ENCODE measurements at places on chromosomes 7 and 10.

GRCh38 chr10:28778524-28778923 lies 101.2 kb downstream of the BAMBI start:
- no peak for DNase-seq

DNA sequence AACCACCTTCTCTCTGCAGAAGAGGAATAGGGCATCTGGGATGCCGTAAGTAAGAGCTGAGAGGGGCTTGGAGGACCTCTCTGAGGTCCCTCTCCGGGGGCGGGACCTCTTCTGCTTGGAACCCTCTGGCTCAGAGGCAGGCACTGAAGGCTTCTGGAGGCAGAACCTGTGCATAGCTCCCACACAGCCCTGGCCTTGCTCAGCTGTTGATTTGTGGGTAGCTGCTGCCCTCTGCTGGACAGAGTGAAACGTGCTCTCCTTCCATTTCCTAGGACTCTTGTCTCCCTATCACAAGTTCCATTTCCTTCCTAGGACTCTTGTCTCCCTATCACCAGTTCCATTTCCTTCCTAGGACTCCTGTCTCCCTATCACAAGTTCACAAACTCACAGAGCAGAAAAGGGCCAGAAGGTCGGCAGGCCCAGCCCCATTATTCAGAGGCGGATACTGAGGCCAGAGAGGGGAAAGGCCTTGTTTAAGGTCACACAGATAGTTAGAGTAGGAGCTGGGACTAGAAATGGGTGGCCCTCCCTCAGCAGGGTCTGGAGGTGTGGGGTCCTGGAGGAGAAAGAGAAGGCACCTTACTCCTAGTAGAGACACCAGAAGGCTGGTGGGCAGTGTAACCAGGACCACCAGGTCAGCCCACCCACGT lies 30.3 kb upstream of the GARS1 start:
- peak; percentile 79 for DNase-seq

DNA sequence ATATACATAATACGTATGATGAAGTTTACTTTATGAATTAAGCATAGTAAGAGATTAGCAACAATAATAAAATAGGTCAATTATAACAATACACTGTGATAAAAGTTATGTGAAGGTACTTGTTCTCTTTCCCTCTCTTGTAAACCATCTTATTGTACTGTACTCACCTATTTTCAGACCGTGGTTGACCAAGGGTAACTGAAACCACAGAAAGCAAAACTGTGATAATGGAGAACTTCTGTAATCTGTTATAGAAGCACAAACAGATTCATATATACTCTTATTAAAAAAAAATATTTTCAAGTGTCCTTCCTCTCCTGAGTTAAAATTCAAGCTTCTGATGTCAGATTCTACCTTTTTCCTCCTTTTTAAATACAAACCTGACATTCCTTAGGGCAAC lies 1247.8 kb upstream of the SORCS1 start:
- DNase-seq, result no peak

DNA sequence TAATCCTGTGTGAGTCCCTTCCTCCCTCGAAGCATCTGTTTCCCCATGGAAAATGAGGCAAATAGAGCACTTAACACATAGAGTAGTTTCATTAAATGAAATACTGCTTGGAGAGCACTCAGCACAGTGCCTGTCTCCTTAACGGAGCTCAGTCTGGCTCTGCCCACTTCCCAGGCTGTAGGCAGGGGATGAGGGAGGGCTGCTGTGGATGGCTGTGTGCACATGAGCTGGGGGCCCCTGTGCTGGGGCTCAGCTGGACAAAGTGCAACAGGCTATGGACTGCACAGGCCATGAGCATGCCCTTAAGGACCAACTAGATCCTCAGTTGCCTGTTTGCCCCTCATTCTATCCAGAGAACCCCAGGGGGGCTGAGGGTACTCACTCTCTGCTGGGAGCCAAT lies 14.5 kb downstream of the ZCCHC24 start:
- DNase-seq, result no peak

DNA sequence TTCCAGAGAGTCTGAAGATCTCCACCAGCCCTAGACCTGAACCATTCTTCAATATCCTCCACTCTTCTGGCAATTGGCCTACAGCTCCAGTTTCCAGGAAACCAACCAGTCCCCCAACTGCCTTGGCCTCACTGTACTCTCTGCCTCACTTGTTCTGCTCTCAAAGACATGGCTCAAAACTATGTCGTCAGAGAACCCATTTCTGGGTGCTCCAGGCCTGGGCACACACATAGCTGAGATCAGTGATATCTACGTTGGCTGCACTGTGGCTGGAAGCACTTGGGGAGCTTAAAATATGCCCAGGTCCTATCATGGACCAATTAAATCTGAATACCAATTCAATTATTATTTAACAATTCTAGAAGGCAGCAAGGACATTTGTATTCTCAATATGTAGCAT lies 93.1 kb downstream of the COBL start:
- DNase-seq, result no peak

DNA sequence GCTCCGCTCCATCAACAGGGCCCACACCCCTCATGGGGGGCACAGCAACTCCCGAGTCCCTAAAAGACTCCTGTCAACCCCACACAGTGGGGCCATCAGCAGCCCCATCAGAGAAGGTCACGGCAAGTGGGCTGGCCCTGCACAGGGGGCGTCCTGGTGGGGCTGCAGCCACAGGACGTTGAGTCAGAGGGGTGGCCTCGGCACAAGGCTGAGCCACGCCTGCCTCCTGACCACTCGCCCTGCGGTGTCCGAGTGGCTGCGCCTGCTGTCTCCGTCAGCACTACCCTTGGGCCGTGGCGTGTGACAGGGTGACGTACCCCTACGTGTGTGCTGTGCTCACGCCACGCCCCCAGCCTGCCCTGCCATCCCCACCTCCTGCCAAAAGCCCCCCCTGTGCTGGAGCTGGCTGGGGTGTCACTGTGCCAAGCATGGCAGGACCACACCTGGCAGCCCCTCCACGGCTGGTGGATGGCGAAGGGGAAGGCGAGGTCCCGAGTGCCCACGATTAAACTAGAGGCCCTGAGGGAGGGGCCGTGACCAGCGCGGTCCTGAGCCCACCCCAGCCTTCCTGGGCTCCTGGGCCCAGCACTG lies 26.0 kb upstream of the NKX6-2 start:
- DNase-seq, result no peak

- DNase-seq, result peak; percentile 72
Measured at GRCh38 chr7:104230606-104231005, 22.8 kb upstream of the ORC5 start.

DNA sequence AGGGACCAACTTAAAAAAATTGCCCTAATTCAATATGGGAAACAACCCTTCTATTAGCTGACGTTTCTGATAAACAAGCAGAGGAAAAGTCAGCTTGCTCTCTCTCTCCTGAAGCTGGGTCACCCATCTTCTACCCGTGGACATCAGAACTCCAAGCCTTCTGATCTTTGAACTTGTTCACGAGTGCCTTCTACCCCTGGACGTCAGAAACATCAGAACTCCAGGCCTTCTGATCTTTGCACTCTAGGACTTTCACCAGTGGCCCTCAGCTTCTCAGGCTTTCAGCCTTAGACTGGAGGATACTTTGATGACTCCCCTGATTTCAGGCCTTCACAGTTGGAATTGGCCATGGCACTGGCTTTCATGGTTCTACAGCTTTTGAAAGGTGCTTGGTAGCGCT lies 41.8 kb downstream of the AKR1C8 start:
- DNase-seq, result no peak

DNA sequence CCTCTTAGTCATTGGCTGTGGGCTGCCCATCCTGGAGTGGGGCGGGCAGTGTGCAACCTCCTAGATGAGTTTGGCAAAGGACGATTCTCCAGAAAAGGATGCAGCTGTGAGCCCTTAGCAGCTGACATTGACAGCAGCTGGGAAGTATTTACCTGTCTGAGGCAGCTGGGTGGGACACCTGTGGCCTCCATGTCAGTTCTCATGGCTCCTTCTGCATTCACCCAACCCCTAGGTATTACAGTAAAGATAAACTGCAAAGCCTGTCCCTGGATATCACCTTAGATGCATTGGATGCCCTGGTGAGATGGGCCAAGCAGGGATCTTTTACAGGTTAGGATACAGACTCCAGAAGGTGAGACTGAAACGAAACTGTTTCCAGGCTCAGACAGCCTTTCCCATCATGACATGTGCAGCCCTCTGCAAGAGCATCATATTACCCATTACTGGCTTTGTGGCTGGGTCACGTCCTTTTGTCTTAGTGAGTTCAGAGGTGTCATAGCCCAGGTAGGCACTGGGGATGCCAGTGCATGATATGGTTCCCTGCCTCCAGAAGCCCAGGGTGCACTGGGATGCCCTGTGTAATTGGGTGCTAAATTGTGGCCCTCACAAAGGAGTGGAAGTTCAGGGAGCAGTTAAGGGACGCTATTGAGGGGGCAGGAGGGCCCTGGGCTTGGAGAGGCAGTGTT lies 28.9 kb downstream of the MINDY4 start:
- DNase-seq, result no peak

- DNase-seq, result no peak
Measured at GRCh38 chr10:122073508-122073907, 84.5 kb downstream of the TACC2 start.

- DNase-seq, result no peak
Measured at GRCh38 chr7:107196834-107197610, 28.2 kb downstream of the HBP1 start.

GRCh38 chr7:92827464-92828120 lies 8.8 kb downstream of the CDK6 start:
- DNase-seq, result no peak

GRCh38 chr10:69434169-69434568 lies 17.1 kb upstream of the TSPAN15 start:
- DNase-seq, result no peak

DNA sequence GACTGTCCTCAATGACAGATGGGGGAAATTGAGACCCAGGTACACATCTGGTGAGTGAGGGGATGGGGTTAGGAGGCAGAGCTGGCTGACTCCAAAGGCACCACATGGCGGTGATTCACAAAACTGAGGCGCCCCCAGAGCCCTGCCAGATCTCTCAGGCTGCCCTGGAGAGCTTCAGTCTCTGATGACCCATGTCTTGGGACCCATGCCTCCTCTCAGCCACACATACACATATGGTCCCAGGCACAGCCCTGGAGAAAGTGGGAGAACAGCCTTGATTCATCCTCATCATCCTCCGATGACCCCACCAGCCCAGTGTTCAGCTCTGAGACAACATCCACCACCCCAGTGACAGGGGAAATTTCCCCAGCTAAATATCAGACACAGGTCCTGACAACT lies 426.0 kb downstream of the RPS24 start:
- DNase-seq, result no peak

DNA sequence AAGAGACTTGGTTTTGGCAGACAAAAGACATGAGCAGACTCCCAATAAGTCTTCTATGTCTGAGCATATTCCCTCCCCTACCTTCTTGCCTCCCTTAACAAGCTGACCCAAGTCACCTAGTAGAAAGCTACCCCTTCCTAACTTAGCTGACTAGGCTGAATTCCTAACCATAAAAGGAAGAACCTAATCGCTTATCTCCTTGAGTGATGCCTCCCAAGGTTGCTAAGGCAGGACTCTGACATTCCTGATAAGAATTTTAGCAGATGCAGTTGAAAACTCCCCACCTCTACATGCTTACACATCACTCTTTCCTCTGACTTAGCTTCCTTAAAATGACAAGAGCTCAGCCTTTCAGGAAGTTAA lies 704.7 kb upstream of the MBL2 start:
- no peak for DNase-seq

GRCh38 chr7:71808115-71808514 lies 604.0 kb downstream of the CALN1 start:
- no peak for DNase-seq

DNA sequence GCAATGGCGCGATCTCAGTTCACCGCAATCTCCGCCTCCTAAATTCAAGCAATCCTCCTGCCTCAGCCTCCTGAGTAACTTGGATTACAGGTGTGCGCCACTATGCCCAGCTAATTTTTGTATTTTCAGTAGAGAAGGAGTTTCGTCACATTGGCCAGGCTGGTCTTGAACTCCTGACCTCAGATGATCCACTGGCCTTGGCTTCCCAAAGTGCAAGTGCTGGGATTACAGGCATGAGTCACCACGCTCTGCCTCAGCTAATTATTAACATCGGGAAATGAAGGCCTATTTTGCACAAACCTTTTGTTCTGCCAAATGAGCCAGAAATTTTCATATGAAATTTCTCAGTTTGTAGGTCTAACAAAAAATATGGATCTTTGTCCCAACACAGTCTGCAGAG lies 106.7 kb upstream of the ODAD2 start:
- no peak for DNase-seq

DNA sequence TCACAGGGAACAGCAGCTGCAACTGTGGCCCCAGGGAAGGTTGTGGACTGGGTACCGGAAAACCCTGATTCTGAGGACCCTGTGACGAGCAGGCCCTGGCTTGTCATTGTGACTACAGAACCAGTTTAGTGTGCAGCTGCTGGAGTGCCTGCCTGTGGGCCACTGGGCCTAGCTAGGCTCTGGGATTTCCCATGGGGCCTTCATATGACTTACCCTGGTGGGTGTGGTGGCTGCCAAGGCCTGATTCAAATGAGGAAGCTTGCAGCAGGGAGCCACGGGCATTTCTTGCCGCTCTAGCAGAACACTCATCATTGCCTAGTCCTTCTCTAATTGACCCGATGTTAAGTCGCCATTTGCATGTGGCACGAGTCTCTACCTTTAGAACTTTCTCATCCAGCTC lies 14.7 kb upstream of the CAMK2G start:
- DNase-seq, result peak; percentile 56

DNA sequence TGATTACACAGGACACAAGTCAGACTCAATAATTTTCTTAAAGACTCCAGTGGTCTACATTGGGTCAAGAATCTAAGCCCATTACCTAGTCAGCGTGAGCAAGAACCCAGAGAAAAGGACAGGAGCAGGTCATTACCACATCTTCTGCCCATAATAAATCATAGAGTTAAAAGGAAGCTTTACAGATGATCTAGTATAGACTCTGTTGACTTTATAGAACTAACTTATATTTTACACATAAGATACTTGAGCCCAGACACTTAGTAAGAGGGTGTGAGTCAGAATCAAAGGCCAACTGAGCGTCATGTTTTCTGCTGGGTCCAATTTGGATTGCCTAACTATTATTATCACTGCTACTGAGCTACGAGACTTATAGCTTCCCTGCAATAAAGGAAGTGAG lies 206.1 kb upstream of the NPSR1 start:
- no peak for DNase-seq

GRCh38 chr10:102431452-102432124 lies 786 bp downstream of the CUEDC2 start:
- DNase-seq, result no peak

GRCh38 chr10:76358743-76359395 lies 927.4 kb downstream of the LRMDA start:
- no peak for DNase-seq

- no peak for DNase-seq
Measured at GRCh38 chr7:79236352-79237028, 217.0 kb downstream of the MAGI2 start.

DNA sequence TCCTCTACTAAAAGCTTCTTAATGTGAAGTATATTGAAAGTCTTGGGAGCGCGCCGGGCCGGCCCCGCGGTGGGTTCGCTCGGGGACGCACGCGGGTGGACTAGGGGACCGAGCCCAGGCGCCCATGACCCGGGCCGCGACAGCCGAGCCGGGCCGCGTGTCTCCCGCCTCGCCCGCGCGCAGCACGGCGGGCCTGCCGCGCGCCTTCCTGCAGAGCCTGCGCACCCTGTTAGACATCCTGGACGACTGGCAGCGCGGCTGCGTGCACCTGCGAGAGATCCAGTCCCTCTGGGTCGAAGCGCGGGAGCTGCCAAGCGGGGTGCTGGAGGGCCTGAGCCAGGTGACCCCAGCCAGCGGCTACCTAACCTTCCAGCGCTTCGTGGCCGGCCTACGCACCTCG lies 25.4 kb upstream of the ZNF735 start:
- DNase-seq, result no peak

- no peak for DNase-seq
Measured at GRCh38 chr7:109890622-109891021, 1200.3 kb upstream of the LRRN3 start.

Data from SHP77 (cell line).